ENCODE measurements at places on chromosomes 16 and 17. TPM values are rescaled to one million over a fixed set of nuclear protein-coding genes. Genes with fewer than 3 reads are reported as not detected.

Gene WFIKKN1
- total RNA-seq = 2.7 TPM

Gene MYL4
- total RNA-seq = not detected

Gene MT2A
- total RNA-seq = 268 TPM

Gene NAGS
- 0.79 TPM for total RNA-seq

DNA sequence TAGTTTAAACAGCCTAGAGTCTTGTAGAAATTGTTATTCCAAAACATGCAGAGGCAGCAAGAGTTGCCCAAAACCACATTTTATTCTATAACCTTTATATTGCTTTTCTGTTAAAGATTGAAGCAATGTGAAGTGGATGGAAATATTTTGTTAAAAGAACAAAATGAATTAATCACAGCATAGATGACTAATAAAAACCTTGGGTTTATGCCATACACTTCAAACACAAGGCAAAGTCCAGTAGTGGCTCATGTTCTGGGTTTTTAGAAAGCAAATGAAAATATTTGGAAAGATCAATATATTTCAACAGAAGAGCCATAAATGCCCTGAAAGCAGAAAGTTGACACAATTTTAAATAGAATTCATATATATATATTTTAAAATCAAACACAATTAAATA lies 36.7 kb upstream of the ULK2 start:
- H3K27me3 ChIP-seq = no peaks in the 10 kb centered on the region
- H3K4me1 ChIP-seq = no peaks in the 10 kb centered on the region
- DNase-seq = no peak
- no peak overlapping the region for H3K27ac ChIP-seq
- H3K4me3 ChIP-seq = no peak overlapping the region

DNA sequence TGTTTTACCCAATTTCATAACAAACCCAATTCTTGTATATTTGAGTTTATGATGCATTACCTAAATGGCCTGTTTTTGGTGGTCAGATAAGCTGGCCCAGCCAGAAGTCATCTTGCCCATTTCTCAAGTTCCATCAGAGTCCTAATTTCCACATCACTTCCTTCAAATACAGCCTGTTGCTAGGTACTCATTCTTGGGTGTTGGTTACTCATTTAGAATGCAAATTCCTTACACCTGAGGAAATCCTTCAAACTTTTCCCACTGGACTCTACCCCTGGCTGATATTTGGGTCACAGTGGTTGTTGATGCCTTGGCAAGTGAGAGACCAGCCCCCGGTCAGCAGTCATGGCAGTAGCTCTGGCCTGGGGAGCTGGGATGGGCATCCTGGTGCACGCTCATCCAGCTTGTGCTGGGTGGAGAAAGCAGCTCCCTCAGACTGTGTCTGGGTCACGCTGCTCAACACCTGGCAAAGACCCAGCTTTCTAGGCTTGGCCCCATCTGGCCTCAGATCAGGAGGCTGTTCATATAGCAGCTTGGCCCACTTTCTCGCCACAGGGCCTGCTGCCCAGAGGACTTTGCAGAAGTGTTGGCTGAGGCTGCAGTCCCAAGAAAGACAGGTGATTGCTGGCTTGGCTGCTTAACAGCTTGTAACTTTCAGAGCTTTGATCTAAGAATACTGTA lies 25.8 kb downstream of the WSB1 start:
- no peak for DNase-seq
- H3K36me3 ChIP-seq = peaks cover 30% of the 10 kb centered on the region
- H3K27me3 ChIP-seq = no peaks in the 10 kb centered on the region
- no peak overlapping the region for H3K27ac ChIP-seq
- H3K4me3 ChIP-seq = no peak overlapping the region
- no peaks in the 10 kb centered on the region for H3K4me1 ChIP-seq

DNA sequence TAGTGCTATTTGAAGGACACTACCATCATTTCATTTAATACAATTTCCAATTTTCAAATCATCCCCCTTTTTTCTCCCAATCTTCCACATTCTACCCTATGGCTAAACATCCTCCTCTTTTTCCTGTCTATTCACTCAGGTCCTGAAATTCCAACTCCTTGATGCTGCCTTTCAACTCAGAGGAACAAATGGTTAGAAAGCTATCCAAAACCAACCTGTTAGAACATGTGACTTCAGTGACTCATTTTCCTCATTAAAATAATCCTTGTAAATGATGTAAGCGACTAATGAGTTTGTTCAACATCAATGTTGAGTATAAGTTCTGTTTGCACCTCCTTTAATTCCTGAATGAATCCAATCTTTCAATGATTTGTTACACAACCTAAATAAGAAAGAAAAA lies 5.5 kb downstream of the PSMD12 start:
- no peak overlapping the region for H3K4me3 ChIP-seq
- peaks cover 74% of the 10 kb centered on the region for H3K4me1 ChIP-seq
- peak overlapping the region; percentile 61 for H3K27ac ChIP-seq
- no peaks in the 10 kb centered on the region for H3K27me3 ChIP-seq

DNA sequence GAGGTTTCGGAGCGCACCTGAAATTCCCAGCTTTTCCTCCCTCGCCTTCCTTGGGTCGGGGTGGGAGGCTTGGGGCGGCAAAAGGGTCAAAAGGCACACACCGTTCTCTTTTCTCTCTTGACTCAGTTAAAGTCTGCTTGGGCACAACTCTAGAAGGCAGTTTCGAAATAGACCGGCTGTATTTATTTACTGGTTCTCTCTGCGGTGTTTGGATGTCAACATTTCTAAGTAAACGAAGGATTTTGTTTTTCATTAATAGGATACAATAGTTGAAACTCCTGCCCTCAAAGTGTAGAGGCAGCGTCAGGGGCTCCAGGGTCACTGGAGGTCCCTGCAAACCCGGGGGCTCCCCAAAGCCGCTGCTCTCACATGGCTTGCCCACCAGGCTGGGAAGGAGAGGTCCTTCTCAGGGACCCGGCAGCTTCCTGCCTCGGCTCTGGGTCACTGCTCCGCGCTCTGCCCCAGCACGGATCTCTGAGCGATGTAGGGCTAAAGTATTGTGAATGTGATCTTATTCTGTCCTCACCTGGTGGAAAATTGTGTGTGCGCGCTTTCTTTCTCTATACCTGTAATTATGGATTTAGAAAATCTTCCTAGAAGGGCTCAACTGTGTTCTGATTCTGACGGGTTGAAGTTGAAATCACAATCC lies 952 bp downstream of the BMERB1 start:
- no peak for DNase-seq
- no peaks in the 10 kb centered on the region for H3K36me3 ChIP-seq
- peak overlapping the region; percentile 76 for H3K4me3 ChIP-seq
- H3K27me3 ChIP-seq = peaks cover 23% of the 10 kb centered on the region
- peaks cover 13% of the 10 kb centered on the region for H3K4me1 ChIP-seq
- no peak overlapping the region for H3K27ac ChIP-seq

GRCh38 chr17:67605256-67605912 lies 112.4 kb upstream of the NOL11 start:
- peaks cover 3% of the 10 kb centered on the region for H3K36me3 ChIP-seq
- H3K4me3 ChIP-seq = no peak overlapping the region
- no peak overlapping the region for H3K27ac ChIP-seq
- H3K27me3 ChIP-seq = no peaks in the 10 kb centered on the region
- DNase-seq = no peak

GRCh38 chr16:77376358-77376757 lies 58.5 kb downstream of the ADAMTS18 start:
- H3K4me3 ChIP-seq = no peak overlapping the region
- H3K4me1 ChIP-seq = no peaks in the 10 kb centered on the region
- H3K27ac ChIP-seq = no peak overlapping the region
- DNase-seq = no peak

- DNase-seq = no peak
- H3K27ac ChIP-seq = no peak overlapping the region
- no peaks in the 10 kb centered on the region for H3K36me3 ChIP-seq
- peaks cover 15% of the 10 kb centered on the region for H3K4me1 ChIP-seq
Measured at GRCh38 chr16:81542609-81543570, 98.3 kb downstream of the CMIP start.

DNA sequence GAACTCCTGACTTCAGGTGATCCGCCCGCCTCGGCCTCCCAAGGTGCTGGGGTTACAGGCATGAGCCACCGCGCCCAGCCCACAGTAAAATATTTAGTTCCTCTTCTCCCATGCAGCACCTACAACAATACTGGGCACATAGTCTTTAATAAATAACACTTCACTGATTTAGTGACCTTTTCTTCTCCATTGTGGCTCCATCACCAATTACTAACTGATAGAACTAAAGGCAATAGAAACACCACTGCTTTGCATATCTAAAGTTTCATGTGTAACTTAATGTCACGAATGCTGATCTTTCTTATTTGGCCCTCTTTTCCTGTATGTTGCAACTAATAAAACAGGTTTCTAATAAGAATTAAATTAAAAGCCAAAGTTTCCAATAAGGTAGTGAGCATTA lies 38.9 kb downstream of the TRIM37 start:
- H3K4me1 ChIP-seq = no peaks in the 10 kb centered on the region
- no peak overlapping the region for H3K27ac ChIP-seq
- H3K4me3 ChIP-seq = no peak overlapping the region
- H3K27me3 ChIP-seq = no peaks in the 10 kb centered on the region
- DNase-seq = no peak
- H3K36me3 ChIP-seq = peaks cover 37% of the 10 kb centered on the region

DNA sequence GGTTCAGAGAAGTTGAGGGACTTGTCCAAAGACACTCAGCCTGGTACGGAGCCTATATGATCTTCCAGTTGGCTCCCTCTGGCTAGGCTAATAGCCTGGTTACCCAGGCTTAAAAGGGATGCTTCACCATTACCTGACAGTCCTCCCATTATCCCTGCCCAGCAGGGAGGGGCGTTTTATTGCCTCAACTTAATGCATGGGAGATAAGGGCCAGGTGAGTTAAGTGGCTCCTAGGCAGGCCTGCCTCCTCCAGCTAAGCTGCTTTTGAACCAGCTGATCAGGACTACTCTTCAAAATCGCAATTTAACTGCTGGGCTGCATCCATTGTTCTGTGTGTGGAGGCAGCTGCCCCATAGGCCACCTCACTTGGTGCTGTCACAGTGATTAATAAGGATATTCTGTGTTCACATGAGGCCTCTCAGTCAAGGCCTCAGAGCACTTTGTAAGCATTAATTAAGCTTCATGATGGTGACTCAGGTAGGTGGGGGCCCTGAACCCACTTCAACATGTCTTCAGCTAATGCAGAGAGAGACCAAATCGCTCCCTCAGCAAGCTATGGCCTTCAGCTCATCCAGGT lies 27.9 kb downstream of the SMPD3 start:
- H3K27ac ChIP-seq = no peak overlapping the region
- H3K27me3 ChIP-seq = no peaks in the 10 kb centered on the region
- H3K4me3 ChIP-seq = no peak overlapping the region

GRCh38 chr17:60970741-60971140 lies 293.1 kb downstream of the BCAS3 start:
- H3K4me3 ChIP-seq = no peak overlapping the region
- no peaks in the 10 kb centered on the region for H3K4me1 ChIP-seq
- no peaks in the 10 kb centered on the region for H3K36me3 ChIP-seq
- DNase-seq = no peak
- no peak overlapping the region for H3K27ac ChIP-seq

DNA sequence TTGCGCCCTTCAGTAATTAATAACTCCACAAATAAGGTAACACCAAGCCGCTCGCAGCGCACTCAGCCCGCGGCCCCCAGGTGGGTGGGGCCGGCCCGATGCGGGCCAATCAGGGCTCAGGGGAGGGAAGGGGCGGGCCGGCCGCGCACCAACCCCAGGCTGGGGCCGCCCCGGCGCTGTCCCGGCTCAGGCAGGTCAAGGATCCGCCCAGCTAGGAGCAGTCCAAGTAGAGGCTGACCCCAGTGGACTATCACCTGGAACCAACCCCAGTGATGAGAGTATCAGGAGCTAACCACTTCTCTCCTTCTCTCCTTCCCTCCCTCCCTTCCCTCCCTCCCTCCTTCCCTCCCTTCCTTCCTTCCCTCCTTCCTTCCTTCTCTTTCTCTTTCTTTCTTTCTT lies 110.8 kb downstream of the C16orf78 start:
- H3K4me3 ChIP-seq = no peak overlapping the region
- H3K27me3 ChIP-seq = peaks cover 11% of the 10 kb centered on the region
- no peak overlapping the region for H3K27ac ChIP-seq

DNA sequence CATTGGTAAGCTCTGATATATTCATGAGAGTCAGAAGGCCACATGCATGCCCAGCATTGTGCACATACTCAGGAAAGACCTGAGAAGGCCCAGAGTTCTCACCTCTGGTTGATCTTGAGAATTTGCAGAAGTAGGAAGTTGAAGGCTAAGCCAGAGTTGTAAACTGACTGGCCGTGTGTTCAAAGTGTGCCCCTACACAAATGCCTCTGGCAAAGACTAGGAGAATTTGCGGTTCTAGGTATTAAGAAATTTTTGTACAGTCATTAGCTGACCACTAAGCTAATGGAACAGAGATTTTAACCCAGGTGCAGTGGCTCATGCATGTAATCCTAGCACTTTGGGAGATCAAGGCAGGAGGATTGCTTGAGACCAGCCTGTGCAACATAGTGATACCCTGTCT lies 25.0 kb downstream of the FBXL20 start:
- H3K27me3 ChIP-seq = no peaks in the 10 kb centered on the region
- H3K27ac ChIP-seq = no peak overlapping the region
- no peak for DNase-seq

DNA sequence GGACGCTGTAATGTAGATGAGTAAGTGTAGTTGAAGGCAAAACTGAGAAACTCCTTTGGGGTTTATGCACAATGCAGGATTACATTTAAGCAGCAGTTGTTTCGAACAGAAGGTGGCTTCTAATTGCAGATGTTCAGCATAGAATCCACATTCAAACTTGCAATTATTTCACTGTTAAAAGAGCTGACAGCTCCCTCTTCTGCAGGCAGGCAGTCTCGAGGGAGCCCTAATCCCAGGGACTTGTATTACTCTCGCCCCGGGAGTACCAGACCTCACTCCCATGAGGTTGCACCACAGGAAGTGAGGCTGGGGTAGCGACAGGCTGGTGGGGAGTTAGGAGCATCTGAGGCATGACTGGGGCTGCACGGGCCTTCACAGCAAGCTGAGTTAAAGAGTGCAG lies 484.3 kb upstream of the EEF2KMT start:
- DNase-seq = no peak
- no peak overlapping the region for H3K4me3 ChIP-seq
- no peaks in the 10 kb centered on the region for H3K36me3 ChIP-seq
- no peaks in the 10 kb centered on the region for H3K27me3 ChIP-seq
- H3K27ac ChIP-seq = no peak overlapping the region
- H3K4me1 ChIP-seq = no peaks in the 10 kb centered on the region

DNA sequence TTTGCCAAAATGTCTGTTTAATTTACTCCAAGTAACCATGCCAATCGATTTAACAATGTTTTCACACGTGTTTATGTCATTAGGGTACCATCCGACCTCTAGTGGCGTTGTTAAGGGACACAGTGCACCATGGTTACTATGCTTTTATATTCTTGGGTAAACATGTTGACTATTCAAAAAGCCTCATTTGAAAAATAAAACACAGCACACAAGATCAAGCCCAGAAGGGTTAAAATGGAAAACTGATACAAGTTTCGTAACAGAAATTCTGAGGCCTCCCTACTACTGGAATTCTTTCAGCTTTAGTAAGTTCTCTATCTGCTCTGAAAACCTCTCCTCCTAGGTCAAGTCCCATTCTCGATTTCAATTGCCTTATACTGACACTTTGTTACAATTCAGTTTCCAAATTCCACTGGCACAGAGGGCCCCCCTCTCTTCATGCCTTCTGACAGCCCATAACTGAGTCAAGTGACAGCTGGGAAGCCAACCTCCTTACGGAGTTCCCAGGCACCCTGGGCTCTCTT lies 2.1 kb downstream of the CFAP20 start:
- peak overlapping the region; percentile 80 for H3K4me3 ChIP-seq
- no peaks in the 10 kb centered on the region for H3K27me3 ChIP-seq
- H3K36me3 ChIP-seq = peaks cover 10% of the 10 kb centered on the region
- peaks cover 52% of the 10 kb centered on the region for H3K4me1 ChIP-seq
- H3K27ac ChIP-seq = peak overlapping the region; percentile 76
- peak; percentile 64 for DNase-seq

- DNase-seq = no peak
Measured at GRCh38 chr16:15547768-15548096, 95.2 kb downstream of the MARF1 start.
